ENCODE measurements at places on chromosomes 3 and 15. TPM values are rescaled to one million over a fixed set of nuclear protein-coding genes. Genes with fewer than 3 reads are reported as not detected.
A peak's percentile ranks its signal among the peaks of the same experiment; 100 is the strongest.

The CAND2 gene
- 7.8 TPM for total RNA-seq

The NKIRAS1 gene
- total RNA-seq = 6.3 TPM

The ZNF502 gene
- 0.07 TPM for total RNA-seq

The RTP3 gene
- total RNA-seq = not detected

DNA sequence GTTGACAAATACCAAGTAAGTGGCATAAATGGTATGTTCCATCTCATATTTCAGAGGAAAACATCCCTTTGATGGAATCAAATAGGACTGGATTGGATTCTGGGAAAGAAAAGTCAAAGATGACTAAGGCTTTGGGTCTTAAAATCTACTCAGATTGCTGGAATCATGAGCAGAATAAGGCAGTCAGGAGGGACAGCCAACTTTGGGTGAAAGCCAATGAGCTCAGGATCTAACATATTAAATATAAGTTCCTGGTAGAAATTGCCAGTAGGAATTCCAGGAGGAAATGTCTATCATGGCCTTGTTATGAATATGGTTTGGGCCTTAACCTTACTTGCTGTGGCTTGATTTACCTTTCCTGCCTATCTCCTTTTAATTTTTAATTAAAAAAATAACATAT, 55.3 kb downstream of the ISL2 start:
- no peak for DNase-seq

DNA sequence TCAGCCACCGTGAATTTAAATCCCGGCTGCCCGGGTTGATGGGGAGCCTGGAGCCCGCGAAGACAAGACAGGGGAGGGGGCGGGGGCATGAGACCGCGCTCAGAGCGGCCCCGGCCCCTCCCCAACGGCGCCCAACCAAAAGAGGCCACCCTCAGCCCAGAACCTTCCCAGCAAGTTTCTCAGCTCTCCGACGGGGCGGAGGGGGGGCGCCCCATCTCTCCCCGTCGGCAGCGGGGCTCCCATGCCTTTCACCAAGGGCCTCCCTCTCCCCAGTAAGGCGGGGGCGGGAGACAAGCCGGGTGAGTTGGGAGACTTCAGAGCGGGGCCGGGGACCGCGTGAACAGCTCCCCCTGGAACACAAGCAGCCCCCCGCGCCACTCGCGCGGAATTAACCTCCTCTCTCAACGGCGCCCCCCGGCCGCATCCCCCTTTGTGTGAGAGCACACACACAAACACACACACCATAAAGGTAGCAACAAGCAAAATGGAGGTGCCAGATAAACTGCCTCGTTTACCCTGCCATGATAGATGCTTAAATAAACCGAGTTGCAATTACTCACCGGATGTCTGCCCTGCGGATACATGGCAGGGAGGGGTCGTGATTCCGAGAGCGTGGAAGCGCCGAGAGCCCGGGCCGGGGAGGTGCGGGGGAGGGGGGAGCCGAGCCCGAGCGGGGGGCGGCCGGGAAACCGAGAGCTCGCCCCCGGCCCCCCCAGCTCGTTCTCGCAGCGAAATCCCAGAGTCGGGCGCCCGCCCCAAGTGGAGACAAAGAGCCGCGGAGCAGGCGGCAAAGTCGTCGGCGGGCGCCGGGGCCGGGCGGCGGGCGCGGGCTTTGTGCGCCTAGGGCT, 1.3 kb downstream of the TLE3 start:
- peak overlapping the region; percentile 96 for H3K27ac ChIP-seq
- no peaks in the 10 kb centered on the region for H3K27me3 ChIP-seq
- no peak for DNase-seq
- peaks cover 22% of the 10 kb centered on the region for H3K4me1 ChIP-seq
- peaks cover 16% of the 10 kb centered on the region for H3K36me3 ChIP-seq

The CPNE9 gene
- 0.66 TPM for total RNA-seq

Measured in endodermal cell (in vitro differentiated cells).